Fibroblast of skin of right quadriceps (primary cell): ENCODE measurements at places on chromosomes 12 and 14.

GRCh38 chr12:31900271-31900670, 58.9 kb upstream of the RESF1 start:
- DNase-seq, result no peak

DNA sequence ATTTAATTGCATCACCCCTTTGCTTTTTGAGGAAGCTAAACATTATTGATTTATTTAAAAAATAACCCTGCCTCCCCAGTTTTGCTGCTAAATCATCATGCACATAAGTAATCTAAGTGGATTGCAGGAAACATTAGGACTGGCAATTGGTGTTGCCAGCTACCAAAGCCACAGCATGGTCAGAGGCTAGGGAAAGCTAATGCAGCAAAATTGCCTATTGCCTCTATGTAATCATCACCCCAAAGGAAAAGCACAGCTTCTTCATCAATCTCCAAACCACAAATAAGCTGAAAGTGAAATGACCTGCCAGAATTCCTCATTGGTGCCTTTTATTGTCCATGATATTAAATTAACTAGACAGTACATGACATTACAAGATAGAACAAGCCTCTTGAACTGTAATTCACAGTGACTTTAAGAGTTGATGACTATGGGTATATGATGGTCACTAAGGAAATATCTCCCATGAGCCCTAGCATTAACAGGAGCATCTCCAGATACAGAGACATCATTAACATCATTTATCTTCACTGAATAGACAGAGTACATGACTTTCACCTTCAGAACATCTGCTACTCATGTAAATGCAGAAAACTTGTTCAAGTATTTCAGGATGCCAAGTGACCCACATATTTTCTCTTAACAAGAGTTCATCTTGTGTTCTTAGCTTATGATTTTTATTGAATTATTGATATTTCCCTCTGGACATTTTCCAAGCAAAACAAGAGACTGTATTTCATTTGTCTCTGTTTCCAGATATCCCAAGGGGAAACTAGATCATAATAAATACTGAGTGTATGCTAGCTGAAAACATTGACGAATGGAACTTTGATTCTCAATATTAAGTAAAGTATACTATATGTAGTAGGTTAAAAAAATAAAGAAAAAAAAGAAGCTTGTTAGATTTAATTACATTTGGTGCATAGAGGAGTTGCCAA, 29.4 kb downstream of the PTPRR start:
- no peak for DNase-seq

GRCh38 chr14:100332797-100333196, 9.7 kb downstream of the SLC25A47 start:
- no peak for DNase-seq

GRCh38 chr14:69682621-69683263, 71.3 kb downstream of the SUSD6 start:
- DNase-seq, result no peak

DNA sequence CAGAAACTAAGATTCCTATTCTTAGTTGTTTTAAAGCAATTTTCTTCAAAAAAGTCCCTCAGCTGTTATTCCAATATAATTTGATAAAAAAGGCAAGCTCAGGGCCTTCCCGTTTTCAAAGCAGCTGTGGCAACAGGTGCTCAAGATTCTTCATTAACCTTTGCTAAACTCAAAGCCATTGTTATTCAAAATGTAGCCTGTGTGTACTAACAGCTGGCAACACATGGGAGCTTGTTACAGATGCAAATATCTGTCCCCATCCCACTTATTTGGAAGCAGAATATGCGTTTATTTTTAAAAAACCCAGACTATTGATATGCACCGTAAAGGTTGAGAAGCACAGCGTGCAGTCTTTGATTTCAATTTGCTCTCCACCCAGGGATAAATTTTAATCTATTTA, 210.4 kb upstream of the SYT10 start:
- no peak for DNase-seq
